ENCODE measurements at places on chromosomes 7 and 10.

- DNase-seq: peak; percentile 47
Observed at GRCh38 chr7:31633894-31634494, 53.0 kb upstream of the PPP1R17 start.

- no peak for DNase-seq
Observed at GRCh38 chr10:80582286-80582960, 44.7 kb downstream of the SH2D4B start.

DNA sequence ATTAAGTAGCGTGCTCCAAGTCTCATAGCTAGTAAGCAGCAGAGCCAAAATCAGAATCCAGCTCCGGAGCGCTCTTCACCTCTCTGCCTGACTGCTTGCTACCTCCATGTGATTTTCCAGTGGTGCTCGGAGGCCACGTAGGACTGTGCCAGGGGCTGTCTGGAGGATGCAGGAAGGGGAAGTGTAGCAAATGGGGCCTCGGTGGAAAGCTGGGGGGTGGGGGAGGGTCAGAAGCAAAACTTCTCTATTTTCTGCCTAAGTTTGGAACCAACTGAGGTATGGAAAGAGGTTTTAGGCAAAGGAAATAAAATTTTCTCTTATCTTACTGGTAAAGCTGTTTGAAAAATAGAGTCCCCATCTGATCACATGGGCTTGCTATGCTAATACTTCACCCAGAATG, 108.7 kb downstream of the TBXAS1 start:
- DNase-seq: no peak

DNA sequence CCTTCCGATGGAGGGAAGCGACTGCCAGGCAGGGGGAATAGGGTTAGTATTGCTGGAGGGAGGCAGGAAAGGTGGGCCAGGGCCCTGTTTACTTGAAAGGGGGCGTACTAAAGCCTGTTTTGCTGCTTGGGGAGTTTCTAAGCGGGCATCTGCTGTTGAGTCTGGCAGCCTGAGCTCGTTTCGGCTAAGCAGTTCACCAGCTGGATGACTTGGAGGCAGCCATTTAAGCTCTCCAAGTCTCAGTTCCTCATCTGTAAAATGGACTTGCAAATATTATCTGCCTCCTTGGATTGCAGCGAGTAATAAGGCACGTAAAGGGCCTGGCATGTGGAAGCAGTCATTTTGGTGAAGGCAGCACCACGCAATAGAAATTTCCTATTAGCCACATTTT, 44.0 kb downstream of the LDB3 start:
- DNase-seq: no peak

- DNase-seq: no peak
Observed at GRCh38 chr10:44402465-44403195, 17.7 kb upstream of the CXCL12 start.

DNA sequence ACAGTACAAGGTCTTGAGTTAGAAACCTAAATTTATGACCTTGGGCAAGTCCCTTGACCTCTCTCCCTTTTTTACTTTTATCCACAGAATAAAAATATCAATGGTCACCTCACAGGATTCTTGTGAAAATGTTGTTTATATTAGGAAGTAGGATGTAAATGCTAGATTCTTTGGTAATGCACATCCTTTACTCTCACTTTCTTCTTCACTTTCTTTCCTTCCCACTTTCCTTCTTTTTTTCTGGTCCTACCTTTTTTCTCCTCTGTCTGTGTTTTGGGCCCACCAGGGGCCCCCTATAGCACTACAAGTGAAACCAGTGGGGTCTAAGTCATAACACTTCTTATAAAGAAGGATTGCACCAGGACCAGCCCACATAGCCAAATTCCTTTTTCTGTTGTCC, 12.1 kb downstream of the RPEL1 start:
- no peak for DNase-seq

All from A549 (cell line).